Activated CD4-positive, alpha-beta T cell treated with anti-CD3 and anti-CD28 coated beads, Interleukin-2, amount 50 U/mL, for 1 hour (primary cell): ENCODE measurements at places on chromosomes 4 and X.

DNA sequence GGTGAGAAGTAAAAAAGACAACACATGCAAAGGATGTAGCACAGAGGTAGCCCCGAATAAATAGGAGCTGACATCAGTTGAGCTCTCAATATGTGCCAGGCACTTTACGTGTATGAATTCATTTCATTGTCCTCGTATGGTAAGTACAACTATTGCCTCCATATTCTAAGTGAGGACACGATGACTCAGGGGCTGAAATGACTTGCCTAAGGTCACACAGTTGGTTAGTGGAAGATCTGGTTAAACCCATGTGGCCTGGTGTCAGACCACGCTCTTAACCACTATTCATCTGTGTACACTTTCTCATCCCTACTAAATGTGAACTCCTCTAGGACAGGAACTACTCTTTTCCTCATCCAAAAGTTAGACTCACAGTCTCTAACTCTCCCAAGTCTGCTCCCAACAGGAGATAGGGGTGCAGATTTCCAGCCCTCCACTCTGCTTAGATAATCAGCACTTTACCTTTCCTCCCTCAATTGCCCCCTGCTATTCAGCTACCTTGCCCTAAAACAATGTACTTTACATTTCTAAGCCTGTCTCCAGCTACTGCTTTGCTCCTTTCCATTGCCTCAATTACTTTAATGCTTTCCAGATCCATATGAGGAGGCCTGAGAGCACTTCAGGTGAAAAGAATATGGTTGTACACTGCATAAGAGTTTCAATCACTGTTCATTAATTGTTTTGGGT is 58.8 kb upstream of the LHFPL1 start:
- no peak for DNase-seq

DNA sequence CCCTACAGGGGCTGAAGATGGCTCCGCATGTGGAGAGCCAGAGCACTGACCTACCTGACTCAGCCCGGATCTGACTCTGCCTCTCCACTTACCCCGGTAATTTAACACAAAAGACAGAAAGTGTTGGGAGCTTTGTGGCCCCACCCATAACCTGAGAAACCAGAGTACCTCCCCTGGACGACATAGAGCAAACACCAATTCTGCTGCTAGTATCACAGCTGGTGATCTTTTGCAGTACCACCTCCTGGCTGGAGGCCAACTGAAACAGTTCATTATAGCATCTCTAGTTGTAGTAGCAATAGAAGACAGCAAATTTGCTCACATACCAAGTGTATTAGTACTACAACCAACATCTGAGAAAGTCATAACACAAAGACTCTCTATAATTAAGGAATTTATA is 443.9 kb downstream of the KLHL4 start:
- DNase-seq, result no peak

DNA sequence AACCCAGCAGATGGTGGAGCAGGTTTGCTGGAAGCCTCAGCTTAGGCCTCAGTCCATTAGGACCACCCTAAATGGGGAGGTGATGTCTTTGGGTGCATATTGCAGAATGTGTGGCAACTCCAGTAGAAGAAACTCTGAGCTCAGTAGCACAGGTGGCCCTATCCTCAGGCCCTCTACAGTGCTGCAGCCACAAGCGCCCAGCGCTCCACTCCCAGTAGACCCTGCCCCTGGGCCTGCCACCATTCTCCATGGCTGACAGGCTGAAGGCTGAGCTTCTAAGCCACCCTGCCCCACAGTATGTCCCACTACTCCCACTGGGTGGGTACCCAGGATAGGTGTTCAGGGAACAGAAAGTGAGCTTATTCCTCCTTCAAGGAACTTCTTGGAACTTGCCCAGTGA is 162.8 kb upstream of the MAMLD1 start:
- no peak for DNase-seq

GRCh38 chr4:140893939-140894338 is 137.8 kb upstream of the TBC1D9 start:
- no peak for DNase-seq

- no peak for DNase-seq
Measured at GRCh38 chr4:137748616-137749015, 216.3 kb upstream of the PCDH18 start.

DNA sequence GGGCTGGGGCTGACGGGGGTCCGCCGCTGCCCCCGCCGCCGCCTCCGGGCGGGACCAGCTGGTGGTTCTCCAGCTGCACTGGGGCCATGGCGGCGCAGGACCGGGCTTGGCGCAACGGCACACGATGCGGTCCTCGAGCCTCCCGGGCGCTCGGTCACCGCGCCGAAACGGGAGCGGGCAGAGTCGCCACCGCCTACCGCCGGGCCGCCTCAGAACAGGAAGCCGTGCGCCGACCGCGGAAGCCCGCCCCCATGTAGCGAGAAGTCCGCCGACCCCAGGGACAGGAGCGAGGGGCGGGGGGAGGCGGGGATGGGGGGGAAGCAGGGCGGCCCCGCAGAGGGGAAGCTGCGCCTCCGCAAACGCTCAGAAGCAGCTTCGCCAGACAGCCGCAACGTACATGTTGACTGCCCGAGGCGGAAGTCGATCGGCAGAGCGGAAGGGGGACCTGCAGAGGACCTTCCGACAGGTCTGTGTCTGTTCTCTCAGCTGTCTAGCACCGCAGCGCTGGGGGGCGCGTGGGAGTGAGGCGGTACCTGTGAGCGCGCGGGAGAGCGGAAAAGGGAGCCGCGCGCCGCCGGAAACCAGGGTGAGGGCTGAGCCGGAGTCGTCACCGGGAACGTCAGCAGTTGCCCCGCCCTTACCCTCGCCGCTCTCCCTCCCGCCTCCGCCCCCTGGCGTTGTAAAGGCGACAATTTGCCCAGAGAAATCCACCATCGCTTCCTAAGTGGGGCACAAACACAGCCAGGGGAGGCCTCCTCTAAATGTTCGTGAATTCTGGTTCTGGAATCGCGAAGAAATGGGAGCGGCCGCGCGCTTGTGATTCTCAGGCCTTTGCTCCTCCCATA is at the start of gene MED14:
Gene MED14, minus strand, starts transcription at position 218 of the 845 bp plus-strand sequence. Its CDS starts 130 bp downstream, at position 88.
- DNase-seq, result peak; percentile 87

- DNase-seq, result no peak
Measured at GRCh38 chr4:157315968-157316367, 95.4 kb downstream of the GRIA2 start.

DNA sequence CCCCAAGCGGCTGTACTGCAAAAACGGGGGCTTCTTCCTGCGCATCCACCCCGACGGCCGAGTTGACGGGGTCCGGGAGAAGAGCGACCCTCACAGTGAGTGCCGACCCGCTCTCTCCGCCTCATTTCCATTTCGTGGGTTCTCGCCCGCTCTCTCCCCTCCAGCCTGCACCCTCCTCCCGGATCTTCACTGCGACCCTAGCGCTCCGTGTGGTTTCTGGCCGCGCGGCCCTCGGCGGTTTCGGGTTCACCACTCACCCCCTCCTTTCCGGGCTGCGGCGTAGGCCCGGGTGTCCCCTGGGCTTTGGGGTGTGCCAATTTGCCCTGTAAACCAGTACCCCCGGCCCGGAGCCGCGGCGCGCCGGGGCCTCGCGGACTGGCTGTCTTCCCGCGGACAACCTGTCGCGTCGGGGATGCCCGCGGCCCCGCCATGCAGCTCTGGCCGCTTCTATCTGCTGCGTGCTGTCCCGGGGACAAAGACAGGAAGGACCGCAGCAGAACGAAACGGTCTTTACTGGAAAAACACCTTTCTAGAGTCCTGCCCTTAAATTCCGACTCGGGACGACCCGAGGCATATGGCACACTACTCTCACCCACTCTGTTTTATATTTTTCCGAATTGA is 737 bp downstream of the FGF2 start:
- DNase-seq, result no peak
